ENCODE measurements at places on chromosomes 2 and 18.
A peak's percentile ranks its signal among the peaks of the same experiment; 100 is the strongest.

- peak; percentile 57 for DNase-seq
Observed at GRCh38 chr2:53859206-53860181, at the start of gene GPR75. Gene GPR75 (minus strand): TSS chr2:53859967. CDS start chr2:53854756, 5,211 bp downstream.

GRCh38 chr2:159605441-159606178 is 10.7 kb downstream of the BAZ2B start:
- no peak for DNase-seq

DNA sequence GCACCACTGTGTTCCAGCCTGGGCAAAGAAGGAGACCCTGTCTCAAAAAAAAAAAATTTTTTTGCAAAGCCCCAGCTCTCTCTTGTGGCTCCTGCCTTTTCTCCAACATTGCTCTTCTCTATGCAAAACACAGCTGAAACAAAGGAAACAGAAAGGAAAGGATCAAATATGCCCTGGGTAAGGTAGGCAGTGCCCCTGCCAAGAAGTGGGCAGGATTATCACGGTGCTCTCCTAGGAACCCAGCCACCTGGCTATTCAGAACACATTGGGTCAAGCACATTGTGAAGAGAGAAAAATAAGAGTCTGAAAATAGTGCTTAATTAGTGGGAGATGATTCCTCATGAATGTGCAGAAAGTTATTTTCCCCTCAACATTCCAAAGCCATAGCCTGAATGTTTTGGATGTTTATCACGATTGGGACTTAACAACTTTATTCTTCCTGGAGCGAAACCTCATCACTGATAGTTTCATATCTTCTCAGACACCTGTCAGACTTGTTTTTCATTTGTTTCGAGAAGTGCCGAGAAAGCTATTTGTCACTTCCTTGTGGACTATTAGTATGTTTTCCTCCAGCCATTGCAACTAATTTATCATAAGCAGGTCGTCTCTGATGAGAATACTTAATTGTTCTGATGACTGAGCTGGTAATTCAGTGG is 42.7 kb upstream of the RPL31 start:
- no peak for DNase-seq

- DNase-seq = no peak
Observed at GRCh38 chr18:75338631-75339030, 88.9 kb downstream of the SMIM21 start.

DNA sequence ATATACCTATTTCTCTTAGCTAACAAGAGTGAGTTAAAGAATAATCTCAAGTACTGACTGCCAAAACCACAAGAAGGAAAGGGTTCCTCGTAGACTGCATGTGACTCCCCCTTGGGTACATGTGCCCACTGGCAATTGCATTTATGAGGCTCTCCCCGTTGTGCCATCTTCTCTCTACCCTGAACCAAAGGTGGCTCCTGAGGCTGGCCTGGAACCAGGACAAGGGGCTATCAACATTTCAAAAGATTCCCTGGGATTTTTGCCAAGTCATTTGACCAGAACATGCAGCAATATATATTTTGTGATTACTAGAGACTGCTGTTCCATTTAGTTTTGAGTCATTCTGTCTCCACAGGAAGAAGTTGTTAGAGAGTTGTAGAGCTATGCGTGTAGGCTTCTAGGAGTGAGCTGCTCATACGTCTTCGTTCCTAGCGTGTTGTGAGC is 45.8 kb downstream of the LAMA3 start:
- no peak for DNase-seq

- peak; percentile 45 for DNase-seq
Observed at GRCh38 chr2:215797676-215798075, 215.7 kb downstream of the MREG start.

- DNase-seq = peak; percentile 9
Observed at GRCh38 chr18:6370886-6371635, 43.6 kb downstream of the L3MBTL4 start.

DNA sequence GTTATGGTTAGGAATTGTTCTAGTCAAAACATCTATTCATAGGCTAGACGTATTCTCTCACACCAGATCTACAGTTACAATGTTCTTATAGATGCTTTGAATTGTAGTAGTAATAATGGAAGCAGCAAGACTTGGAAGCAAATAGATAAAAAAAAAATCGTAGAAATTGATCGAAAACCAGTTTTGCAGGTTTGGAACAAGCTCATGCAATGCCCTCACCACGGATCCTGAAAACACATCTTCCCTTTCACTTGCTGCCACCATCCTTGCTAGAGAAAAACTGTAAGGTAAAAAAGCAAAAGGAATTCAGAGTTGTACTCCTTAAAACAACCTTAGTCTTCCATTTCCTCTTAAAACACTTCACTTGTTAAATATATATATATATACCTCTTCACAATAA is 4.4 kb downstream of the SULT1C4 start:
- DNase-seq = no peak

- no peak for DNase-seq
Observed at GRCh38 chr2:119064567-119064966, 94.0 kb downstream of the C1QL2 start.

GRCh38 chr2:181197140-181197760 is 216.8 kb downstream of the UBE2E3 start:
- DNase-seq = no peak

- DNase-seq = no peak
Observed at GRCh38 chr2:58376592-58376991, 135.5 kb upstream of the FANCL start.

DNA sequence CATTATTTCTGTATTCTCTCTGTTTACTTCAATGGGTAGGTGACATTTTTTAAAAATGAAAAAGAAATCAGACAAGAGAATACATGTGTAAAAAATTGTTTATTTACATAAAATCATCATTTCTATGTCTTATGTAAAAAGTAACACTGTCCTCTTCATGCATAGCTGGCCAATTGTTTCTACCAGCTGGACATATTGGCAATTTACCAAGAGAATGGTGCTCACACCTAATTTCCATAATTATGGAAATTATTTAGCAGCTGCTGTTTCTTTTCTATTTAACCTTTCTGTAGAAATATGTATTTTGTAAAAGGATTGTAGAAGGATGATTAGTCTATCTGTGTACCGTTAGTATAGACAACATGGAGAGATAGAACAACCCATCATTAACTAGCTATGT is 791.9 kb downstream of the TRIB2 start:
- DNase-seq = peak; percentile 62

- DNase-seq = no peak
Observed at GRCh38 chr2:42843131-42843530, 50.7 kb upstream of the HAAO start.

GRCh38 chr2:223604231-223604630 is 2.1 kb upstream of the SCG2 start:
- no peak for DNase-seq

GRCh38 chr2:217523286-217523685 is 479.5 kb downstream of the TNS1 start:
- DNase-seq = no peak

GRCh38 chr2:68878753-68879152 is 7.6 kb upstream of the BMP10 start:
- no peak for DNase-seq

DNA sequence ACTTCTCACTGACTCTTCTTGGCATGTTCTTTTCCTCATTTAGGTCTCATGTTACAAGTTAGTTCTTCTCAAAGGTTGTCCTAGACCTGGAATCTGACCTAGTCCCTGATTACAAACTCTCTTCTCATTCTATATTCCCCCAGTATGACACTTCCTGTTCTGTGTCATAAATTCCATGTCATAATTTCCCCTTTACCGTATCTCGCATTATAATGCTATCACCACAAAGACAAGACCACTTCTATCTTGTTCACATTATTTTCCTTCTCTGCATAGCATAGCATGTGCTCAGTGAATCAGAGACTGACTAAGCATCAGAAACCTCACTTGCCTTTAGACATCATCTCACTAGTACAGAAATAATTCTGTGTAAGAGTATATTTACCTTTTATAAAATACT is 63.6 kb upstream of the CAVIN2 start:
- DNase-seq = no peak

DNA sequence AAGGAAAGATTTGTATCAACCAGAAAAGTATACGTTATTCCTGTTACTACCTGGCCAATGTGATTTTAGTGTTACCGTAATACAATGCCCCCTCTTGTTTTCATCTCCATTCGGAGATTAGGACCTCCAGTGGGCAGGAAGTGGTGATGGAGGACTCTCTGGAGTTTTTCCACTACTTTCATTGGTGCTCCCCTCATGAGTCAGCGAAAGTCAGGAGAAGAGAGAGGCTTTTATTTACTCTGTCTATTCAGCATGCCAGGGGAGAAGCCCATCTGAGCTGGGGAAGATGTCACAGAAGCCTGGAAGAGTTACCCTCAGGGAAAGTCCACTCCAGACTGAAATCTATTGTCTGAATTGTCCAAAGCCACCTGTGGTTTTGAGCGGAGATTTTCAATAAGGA is 88.2 kb upstream of the THUMPD2 start:
- DNase-seq = no peak

GRCh38 chr2:51734115-51734514 is 702.2 kb upstream of the NRXN1 start:
- no peak for DNase-seq

DNA sequence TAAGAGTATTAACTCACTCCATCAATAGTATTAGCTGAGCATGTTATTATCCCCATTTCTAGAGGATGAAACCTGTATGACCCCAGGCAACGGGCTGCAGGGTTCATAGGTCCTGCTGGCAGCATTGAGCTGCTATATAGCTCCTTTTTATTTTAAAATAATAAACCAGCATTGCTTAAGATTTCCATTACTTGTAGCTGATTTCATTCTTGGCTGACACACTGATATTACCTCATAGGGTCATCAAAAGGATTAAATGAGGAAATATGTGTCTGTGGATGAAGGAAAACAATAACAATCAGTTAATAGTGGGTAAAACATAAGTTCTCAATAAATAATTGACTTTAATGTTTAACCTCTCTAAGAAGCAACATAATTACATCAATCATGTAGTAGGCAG is 48.3 kb upstream of the NRP2 start:
- no peak for DNase-seq

GRCh38 chr18:48673456-48673852 is 134.6 kb downstream of the CTIF start:
- DNase-seq = no peak

GRCh38 chr2:166334805-166335204 is 40.9 kb downstream of the SCN9A start:
- DNase-seq = no peak

GRCh38 chr2:43008388-43008787 is 216.0 kb upstream of the HAAO start:
- DNase-seq = no peak

GRCh38 chr2:64737547-64737946 is 83.8 kb upstream of the SERTAD2 start:
- DNase-seq = no peak

GRCh38 chr2:56531668-56532420 is 348.1 kb downstream of the CCDC85A start:
- DNase-seq = no peak

DNA sequence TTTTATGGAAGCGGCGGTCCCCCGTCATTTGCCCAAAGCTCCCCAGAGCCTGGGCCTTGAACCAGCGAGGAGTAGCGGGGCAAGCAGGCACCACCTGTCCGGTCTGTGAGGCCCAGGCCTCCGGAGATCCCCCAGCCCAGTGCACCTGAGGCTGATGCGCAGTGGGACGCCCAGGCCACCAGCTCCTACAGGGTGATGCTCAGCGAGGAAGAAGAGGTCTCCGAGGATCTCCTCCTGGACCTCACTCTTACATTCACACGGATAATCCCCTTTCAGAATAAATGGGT is 220.2 kb downstream of the NDUFA10 start:
- DNase-seq = no peak

DNA sequence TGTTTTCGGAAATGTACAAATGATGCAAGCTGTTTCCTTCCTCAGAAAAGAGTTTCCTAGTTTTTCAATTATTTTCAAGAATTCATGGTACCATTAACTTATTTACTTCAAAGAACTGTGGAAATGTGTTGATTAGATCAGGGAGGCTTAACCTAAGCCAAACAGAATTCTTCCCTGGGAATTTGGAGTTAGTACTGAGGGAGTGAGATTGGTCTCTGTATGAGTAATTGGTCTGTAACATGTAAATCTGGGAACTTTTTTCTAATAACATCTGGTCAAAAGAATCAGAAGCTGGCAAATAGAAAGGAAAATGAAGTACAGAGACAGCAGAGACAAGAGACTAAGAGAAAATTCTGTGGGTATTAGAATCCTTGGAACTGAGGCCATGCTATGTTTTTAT is 145.8 kb downstream of the BABAM2 start:
- no peak for DNase-seq

DNA sequence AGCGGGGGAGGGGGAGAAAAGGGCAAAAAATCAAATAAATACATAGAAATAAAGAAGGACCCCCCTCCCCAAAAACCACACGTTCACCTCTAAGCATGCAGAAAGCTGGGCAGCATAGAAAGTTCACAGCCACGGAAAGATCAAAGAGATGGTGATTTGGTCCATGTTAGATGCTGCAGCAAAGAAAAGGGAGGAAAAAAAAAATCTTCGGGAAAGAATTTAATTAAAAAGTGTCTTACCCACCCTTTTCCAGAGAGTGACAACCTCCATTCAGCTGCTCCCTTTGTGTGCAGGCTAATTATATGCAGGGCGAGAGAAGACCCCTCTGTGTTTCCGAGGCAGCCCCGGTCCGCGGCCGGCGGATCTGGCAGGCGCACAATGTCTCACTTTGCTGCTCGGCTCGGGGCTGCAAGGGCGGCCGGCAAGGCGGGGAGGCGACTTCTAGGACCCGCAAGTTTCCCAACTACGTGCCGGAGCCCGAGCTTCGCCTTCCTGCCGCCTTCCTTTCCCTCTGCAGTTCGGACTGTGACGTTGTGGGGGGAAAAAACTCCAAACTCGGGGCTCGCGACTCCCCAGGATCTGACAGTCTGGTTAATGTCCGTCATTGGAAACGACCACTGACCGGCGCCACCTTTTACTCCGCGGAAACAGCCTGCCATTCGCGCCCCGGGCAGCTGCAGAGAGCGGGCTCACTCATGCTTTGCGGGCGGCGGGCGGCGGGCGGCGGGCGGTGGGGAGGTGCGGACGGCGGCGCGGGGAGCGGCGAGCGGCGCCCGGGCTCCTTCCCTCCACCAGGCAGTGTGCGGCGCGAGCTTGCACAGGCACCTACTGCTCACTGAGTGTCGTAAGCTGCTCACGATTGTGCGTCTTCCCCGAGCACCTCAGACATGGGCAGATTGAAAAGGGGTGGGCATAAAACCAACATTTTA is at the start of gene LRRTM1:
Gene LRRTM1 (minus strand): TSS at position 844 of the 929 bp plus-strand sequence. CDS start 933 bp downstream, outside the sequence.
- DNase-seq = peak; percentile 88
